ENCODE measurements at places on chromosomes 6 and 20.

- no peak for DNase-seq
Measured at GRCh38 chr6:106249658-106250057, 75.9 kb downstream of the ATG5 start.

DNA sequence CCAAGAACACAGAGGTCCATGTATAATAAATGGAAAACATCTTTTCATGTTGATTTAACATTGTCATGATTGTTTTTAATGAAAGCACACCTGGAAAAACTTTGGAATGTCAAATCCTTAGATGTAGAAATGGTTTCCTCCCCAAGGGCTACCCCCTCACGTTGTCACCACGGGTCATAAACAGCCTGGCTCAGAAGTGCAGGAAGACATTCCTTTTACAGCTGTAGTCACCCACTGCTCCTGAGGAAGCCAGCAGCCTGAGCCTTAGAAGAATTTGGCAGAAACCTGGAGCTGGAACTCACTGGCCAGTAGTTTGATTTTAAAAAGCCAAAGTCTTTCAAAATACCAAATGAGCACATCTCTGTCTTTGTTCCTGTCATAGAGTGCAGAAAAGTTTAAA, 23.7 kb downstream of the ADGRF5 start:
- DNase-seq, result no peak

GRCh38 chr6:140434761-140435160, 1060.3 kb upstream of the CITED2 start:
- no peak for DNase-seq

DNA sequence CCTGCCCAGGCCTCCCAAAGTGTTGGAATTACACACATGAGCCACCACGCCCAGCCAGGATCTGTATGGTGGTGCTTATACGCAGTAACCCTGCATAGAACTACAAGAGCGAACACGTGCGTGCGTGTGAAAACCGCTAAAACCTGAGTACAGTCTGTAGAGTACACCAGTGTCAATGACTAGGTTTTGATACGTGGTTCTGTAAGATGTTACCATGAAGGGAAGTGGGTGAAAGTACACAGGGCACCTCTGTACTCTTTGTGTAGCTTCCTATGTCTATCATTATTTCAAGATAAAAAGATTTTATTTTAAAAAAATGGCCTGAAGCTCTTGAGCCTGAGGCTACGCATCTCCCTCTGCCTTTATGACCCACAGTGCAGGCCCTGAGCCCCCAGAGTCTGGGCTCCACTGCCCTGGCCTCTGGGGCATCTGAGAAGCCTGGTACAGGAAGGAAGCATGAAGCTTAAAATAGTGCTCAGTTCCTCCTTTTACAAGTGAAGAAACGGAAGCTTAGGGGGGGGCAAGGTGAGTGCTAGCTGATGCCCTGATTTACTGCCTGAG, 21.6 kb downstream of the LY86 start:
- no peak for DNase-seq

- DNase-seq, result no peak
Measured at GRCh38 chr6:124356276-124356810, 552.7 kb downstream of the NKAIN2 start.

GRCh38 chr6:50141100-50141499, 91.4 kb upstream of the DEFB112 start:
- no peak for DNase-seq

DNA sequence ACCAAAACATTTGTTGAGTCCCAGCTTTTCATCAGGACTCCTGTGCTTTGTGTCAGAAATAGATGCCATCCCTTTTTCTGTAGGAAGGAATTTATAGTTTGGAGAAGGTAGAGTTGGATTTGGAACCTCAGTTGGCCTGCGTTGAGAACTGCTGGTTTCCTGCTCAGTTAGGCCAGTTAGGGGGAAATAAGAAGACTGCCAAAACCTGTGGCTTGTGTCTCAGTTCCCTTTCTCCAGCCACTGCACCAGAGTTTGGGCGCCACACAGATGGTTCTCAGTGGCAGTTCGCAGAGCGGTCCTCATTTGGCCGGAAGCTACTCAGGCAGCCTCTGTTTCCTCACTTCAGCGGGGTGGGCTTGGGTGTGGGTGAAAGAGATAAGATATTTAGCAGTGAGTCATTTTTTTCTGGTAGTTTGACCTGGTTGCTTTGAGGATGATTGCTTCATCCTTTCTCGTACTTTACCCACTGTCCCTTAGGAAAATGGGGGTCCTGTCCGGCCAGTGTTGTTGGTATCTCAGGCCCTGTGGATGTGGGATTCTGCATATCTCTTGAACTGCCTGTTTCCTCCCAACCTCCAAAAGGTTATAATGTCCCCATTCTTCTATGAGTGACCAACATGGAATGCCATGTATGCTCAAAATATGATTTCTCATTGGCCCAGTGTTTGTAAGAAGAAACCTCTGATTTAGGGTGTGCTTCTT, 53.7 kb downstream of the JARID2 start:
- peak; percentile 58 for DNase-seq

DNA sequence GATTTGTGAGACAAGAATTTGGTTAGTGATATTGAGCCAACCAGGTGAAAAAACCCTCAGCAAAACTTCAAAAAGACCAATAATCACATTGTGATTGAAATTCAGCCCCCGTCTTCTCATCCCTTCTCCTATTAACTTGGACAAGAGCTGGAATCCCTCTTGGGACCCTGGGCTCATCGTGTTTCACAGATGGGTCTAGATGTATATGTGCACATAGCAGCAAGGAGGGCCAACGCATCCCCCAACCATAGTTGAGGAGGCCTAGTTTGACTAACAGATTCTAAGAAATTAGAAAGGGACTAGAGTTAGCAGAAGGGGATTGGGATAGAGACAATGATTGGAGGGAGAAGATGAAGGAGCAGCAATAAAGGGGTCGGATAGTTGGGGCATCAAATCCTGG, 19.8 kb upstream of the LRFN2 start:
- no peak for DNase-seq

Measured in hepatic stellate cell (primary cell).